ENCODE measurements at places on chromosomes 2 and 18.

DNA sequence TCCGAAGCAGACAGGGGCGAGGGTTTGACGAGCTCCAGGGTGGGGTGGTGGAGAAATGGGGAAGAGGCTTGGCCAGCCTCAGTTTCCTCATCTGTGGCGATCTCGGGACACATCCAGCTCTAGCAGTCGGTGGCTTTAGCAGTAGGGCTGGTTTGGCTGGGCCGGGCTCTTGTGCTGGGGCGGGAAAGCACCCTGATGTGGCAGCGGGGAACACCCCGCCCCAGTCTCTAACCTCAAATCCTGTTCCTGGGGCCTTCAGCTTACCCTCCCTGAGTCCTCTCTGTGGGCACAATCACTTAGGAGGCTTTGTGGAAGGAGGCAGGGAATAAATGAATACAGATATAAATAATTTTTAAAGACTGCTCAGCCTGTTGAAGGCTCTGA, 26.5 kb upstream of the MCFD2 start:
- peak; percentile 87 for DNase-seq

DNA sequence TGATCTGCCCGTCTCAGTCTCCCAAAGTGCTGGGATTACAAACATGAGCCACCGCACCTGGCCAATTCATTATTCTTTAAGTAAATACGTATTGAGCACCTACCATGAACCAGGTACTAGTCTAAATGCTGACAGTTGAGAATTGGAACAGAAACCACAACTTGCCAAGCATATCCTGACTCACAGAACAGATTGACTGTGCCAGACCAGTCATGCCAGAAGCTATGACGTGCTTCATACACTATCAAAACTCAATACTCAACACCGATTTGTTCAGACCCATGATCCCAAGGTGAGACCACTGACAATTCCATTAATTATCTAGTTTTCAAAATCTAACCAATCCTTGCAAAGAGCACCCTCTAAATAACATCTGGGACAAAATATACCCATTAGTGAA, 148.6 kb downstream of the B3GNT2 start:
- DNase-seq: no peak

DNA sequence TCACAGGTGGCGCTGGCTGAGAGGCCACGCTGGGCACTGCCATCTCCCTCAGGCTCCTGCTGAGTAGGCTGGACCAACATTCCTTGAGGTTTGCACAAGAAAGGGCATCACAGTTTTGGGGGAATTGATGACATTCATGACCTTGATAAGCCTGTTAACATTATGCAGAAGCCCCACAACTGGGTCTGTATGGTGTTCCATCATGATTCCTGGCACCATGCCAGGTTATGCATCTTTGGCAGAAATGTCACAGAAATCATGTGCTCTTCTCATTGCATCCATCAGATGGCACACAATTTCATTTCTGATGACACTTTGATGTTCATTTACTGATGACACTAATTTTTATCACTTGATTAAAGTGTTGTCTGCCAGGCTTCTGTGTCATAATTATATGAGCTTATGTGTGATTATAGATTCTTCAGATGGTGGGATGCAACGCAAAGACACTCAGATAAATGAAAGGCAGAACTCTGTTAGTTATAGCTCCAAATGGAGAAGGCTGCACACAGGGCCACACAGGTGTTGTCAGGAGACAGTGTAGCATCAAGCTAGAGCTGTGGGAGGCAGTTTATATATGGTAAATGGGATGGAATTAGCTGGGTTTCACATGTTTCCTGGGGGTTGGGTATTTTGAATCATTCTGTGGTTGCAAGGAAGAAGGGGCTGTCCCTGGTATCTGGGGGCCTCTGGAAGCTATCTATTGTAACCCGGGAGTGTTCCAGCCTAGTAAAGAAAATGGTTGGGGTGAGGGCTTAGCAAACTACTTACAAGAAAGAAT, 191.3 kb downstream of the SLC39A10 start:
- DNase-seq: peak; percentile 1

GRCh38 chr2:119478188-119478977, 45.9 kb downstream of the SCTR start:
- no peak for DNase-seq

DNA sequence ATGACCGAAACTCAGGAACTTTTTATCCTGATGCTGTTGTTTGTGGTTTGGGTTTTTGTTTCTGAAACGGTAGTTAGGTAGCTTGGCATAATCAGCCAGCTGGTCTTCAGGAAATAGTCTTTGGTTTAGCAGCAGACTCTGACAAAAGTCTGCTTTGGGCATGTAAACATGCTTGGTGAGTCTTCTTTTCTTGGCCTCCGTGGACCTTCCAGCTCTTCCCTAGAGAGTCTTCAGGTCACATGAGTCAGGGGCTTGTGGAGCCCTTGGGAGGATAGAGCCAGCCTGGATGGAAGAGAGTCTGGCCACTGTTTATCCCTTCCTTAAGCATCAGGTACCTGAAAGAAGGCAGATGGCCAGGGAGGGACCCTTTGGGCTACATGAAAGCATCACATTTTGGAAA, 154.5 kb downstream of the MGAT5 start:
- DNase-seq: no peak

Data from CD4-positive, alpha-beta T cell treated with Interleukin-21 for 1 hour (primary cell).